Stomach (tissue), 19 donors: ENCODE measurements at places on chromosomes 5 and 9.
A peak's percentile ranks its signal among the peaks of the same experiment; 100 is the strongest.

DNA sequence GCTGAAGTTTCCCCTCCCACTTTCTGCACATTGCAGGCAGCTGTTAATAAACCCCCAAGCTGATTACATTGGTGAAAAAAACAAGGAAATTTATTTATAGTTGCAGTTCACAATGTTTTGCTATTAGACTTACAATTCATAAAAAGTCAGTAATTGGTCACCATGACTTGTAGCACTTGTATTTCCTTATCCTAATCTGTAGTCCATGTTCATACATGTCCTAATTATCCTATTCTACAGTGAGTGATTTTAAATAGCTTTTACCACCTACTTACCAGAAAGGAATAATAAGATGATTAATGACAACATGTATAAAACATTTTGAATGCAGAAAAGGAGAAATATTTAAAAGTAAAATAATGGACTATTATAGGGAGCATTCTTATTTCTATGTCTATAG, 760.0 kb upstream of the RIOK2 start:
- DNase-seq = no peak

- no peak for DNase-seq
Observed at GRCh38 chr5:174172152-174172551, 126.6 kb downstream of the NSG2 start.

- DNase-seq = no peak
Observed at GRCh38 chr5:76196886-76197489, 113.8 kb downstream of the SV2C start.

DNA sequence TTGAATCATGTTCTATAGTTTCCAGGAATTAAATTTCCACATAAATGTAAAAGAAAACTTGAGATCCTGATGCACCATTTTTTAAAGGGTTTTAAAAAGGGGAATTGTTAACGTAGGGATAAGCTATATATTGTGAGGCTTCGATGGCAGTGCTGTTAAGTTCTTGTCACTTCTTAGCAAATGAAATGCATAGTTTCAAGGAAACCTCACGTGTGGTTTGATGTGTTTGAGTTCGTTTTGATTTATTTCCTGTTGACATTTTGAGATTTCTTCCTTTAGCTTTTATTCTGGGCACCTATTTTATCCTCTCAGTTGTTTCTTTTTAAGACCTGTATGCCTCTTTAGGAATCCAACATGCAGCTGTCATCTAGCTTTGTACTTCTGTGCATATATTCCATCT, 301.0 kb downstream of the DOCK8 start:
- no peak for DNase-seq

GRCh38 chr9:78365748-78366697, 69.1 kb downstream of the PSAT1 start:
- DNase-seq = peak; percentile 31

GRCh38 chr5:98909363-98909762, 19.4 kb downstream of the CHD1 start:
- no peak for DNase-seq

GRCh38 chr5:87526131-87526530, 113.4 kb upstream of the CCNH start:
- DNase-seq = no peak

- DNase-seq = no peak
Observed at GRCh38 chr9:135355521-135356011, 124.0 kb upstream of the PPP1R26 start.

- peak; percentile 79 for DNase-seq
Observed at GRCh38 chr9:124220946-124221451, 36.8 kb upstream of the NEK6 start.

- no peak for DNase-seq
Observed at GRCh38 chr5:157348049-157348400, 82.1 kb downstream of the CYFIP2 start.

GRCh38 chr9:114452219-114453165, 52.8 kb downstream of the WHRN start:
- DNase-seq = peak; percentile 22
